ENCODE measurements at places on chromosomes 5 and 9. TPM values are rescaled to one million over a fixed set of nuclear protein-coding genes. Genes with fewer than 3 reads are reported as not detected.

The AK1 gene
- total RNA-seq: 74.9 TPM

The ATG12 gene
- 47.1 TPM for total RNA-seq

The FAM81B gene
- total RNA-seq: not detected

The C5orf22 gene
- 11.4 TPM for total RNA-seq

The PGGT1B gene
- 21.5 TPM for total RNA-seq

The FABP6 gene
- 0.75 TPM for total RNA-seq

The FOXD4L4 gene
- not detected for total RNA-seq

The LTC4S gene
- total RNA-seq: 0.58 TPM

The HTR1A gene
- total RNA-seq: not detected

The CYLC2 gene
- not detected for total RNA-seq

The NR5A1 gene
- 0.15 TPM for total RNA-seq

The PCDHGA3 gene
- not detected for total RNA-seq

The PCDHA2 gene
- total RNA-seq: not detected

The PPIC gene
- 17.9 TPM for total RNA-seq

The EDIL3 gene
- total RNA-seq: 0.16 TPM

The C7 gene
- total RNA-seq: not detected

The SLC27A6 gene
- total RNA-seq: 0.06 TPM

The VAV2 gene
- 41.6 TPM for total RNA-seq

The SPRY4 gene
- 8.4 TPM for total RNA-seq

The SLC4A9 gene
- total RNA-seq: not detected

The NAA35 gene
- total RNA-seq: 28.8 TPM

The PCDHB11 gene
- total RNA-seq: 0.08 TPM

The ANAPC2 gene
- 23.4 TPM for total RNA-seq

The TEX48 gene
- total RNA-seq: not detected

The RANBP3L gene
- total RNA-seq: not detected

The TTC16 gene
- total RNA-seq: not detected

The ADGRV1 gene
- 0.62 TPM for total RNA-seq

The PCDHGC5 gene
- total RNA-seq: not detected
